CD4-positive, alpha-beta T cell treated with Interleukin-15 for 4 hours (primary cell): ENCODE measurements at places on chromosomes 5 and 9.

GRCh38 chr9:137788561-137789294 lies 88.9 kb upstream of the CACNA1B start:
- DNase-seq = no peak

GRCh38 chr5:8864053-8864452 lies 681.8 kb downstream of the SEMA5A start:
- DNase-seq = no peak

DNA sequence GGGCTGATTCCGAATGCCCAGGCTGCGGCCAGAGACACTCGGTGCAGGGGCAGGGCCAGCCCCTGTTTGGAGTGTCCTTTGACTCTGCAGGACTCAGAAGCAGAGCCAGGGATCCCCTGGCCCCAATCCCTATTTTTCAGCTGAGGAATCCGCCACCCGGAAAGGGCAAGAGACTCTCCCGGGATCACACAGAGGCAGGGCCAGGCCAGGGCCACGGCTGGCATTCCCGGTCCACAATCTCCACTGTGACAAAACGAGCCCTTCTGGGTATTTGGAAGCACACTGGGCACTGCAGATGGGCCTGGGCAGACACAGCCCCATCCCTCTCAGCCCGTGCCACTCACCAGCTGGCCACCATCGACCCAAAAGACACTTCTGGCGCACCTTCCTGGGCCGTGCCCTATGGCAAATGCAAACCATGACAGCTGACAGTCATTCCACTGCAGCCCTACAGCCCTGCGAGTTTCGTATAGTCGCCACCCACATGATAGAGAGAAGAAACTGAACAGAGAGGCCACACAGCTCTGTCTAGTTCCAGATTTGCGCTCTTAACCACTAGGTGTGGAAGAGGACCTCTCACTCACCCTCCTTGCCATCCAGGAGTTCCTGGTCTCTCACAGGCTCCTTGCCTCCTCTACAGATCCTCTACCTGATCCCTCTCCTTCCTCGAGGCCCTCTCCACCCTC lies 13.3 kb downstream of the NR5A1 start:
- no peak for DNase-seq

- no peak for DNase-seq
Measured at GRCh38 chr5:181099602-181100086, 31.3 kb downstream of the OR2V1 start.

DNA sequence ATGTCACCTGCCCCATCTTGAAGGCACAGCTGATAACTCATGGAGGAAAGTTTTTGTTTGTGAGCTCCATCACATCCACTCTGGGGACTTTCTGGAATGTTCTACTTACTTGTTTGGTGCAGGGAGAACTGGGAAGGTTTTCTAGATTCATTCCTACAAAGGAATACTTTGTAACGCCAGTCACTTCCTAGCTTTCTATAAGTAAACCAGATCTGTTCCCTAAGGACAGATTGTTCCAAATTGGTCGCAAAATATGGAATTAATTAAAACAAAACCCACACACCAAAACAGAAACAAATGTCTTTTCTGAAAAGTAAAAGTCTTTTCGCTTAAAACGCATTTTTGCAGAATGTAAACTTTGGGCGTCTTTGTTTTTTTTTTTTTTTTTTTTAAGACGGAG lies 167.6 kb downstream of the PDZD2 start:
- no peak for DNase-seq

DNA sequence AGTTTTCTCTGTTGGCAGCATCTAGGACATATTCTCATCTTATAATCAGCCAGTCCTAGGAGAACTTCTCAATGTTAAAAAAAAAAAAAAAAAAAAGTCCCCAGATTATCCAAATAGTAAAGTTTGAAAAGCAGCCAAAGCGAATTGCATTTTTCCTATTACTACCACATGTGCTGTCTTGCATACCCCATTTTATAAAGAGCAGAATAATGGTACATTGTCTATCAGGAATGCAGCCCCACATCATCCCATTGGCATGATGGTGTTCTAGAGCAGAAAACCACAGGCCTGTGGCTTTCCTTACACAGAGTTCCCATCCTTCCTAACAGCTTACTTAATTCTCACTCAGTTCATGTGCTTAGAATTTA lies 381.6 kb downstream of the TMEM38B start:
- DNase-seq = no peak

DNA sequence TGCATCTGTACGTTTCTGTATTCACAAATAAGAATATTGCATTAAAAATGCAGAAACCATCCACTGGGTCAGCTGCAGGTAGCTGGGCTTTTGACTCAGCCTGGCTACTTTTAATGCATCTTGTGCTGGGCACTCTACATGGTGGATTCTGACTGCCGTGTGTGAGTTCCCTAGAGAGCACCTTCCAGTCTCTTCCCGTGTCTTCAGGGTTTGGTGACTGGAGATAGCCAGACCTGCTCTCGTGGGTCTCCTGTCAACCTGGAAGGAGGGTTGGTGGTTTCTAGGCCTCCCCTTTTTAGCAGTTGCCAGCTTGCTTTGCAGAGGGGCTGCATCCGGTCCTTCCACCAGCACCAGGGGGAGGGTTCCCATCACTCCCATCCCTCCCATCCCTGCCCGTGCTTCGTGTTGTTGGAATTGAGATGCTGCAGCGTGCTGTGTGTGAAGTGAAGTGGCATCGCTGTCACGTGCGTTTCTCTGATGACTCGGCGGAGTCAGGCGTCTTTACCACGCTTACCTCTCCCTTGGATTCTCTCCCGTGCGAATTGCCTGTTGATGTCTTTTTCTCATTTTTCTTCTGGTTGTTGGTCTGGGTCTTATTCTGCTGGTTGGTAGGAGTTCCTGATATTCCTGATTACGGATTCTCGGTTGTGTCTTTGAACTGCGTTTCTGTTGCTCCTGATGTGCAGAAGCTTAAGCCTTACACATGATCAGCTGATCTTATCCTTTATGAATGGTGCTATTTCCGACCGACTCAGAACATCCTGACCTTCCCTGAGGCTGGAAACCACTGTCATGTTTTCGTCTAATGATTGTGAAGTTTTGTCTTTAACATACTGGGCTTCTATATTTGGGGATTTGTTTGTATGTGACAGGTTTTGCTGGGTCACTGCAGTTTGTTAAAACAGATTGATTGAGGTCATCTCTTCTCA lies 16.9 kb downstream of the FBXW5 start:
- no peak for DNase-seq

GRCh38 chr5:160486573-160486972 lies 64.9 kb downstream of the PTTG1 start:
- DNase-seq = peak; percentile 66

DNA sequence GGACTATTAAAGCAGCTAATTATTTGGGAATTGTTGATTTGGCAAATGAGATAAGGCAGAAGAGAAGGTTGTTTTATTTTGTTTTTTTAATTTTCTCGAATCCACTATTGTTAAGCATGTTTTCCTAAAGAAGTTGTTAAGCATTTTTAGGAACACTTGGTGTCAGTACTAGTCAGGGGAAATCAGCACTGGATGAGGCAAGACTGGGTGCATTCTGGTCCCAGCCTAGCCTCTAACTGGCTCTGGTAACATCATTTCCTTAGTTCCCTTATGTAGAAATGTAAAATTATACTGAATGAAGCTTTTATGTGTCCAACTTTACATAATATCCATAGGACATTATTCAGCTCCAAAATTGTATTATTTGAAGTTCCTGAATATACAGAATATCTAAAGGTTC lies 196.1 kb downstream of the PCSK5 start:
- no peak for DNase-seq

GRCh38 chr5:111996574-111996973 lies 239.6 kb upstream of the NREP start:
- DNase-seq = no peak

DNA sequence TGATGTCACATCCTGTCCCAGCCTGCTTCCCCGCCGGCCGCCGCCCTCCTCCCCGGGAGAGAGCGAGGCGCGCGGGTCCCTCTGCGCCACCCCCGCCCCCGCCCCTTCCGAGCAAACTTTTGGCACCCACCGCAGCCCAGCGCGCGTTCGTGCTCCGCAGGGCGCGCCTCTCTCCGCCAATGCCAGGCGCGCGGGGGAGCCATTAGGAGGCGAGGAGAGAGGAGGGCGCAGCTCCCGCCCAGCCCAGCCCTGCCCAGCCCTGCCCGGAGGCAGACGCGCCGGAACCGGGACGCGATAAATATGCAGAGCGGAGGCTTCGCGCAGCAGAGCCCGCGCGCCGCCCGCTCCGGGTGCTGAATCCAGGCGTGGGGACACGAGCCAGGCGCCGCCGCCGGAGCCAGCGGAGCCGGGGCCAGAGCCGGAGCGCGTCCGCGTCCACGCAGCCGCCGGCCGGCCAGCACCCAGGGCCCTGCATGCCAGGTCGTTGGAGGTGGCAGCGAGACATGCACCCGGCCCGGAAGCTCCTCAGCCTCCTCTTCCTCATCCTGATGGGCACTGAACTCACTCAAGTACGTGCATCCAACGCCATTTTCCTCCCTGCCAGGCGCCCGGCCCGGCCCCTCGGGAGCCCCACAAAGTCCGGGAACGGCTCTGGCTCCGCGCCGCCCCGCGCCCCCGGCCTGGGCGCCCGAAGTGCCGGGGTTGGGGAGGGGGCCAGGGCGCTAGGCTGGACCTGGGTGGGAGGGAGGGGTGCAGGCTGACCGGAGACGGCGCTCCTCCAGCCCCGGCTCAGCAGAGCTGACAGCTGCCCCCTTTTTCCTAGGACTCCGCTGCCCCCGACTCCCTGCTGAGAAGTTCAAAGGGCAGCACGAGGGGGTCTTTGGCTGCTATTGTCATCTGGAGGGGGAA lies 12.0 kb upstream of the OLFM1 start:
- no peak for DNase-seq

DNA sequence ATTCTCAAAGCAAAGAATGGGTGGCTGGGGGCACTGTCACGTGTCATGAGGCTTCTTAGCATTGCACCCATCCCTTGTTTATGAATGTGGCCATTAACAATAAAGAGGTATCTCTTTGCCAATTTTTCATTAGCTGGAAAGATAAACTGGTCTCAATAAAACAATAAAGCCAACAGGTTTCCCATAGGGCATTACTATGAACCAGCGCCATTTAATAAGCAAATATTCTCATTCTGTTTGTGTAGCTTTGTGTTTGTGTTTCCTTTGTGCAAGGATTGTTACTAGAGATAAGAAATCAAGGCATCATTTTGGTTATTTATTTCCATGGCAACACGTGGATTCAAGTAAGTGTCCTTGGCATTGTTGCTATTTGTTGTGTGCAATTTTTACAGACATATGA lies 37.6 kb upstream of the CAST start:
- DNase-seq = no peak

GRCh38 chr5:42638972-42639371 lies 117.6 kb upstream of the CCDC152 start:
- no peak for DNase-seq

- DNase-seq = peak; percentile 58
Measured at GRCh38 chr9:124617477-124618141, 110.4 kb upstream of the NR5A1 start.

DNA sequence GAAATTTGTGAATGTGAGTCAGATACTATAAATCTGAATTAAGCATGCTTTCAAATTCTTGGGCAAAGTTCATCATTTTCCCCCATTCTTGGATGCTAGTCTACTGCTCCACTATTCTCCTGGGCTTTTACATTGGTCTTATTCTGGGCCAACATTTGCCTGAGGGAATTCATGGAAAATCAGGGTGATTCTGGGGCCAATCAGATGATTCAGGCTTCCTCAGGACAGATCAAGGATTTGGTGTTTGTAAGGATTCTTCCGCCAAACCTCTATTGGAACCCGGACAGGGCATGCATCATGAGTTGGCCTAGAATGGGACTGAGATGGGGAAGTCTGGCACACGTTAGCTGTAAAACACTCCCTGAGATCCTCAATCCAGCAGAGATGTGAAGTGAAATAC lies 113.8 kb downstream of the MEF2C start:
- DNase-seq = no peak

GRCh38 chr5:108747774-108748400 lies at the start of gene FER:
Gene FER (plus strand): TSS chr5:108747897. CDS start chr5:108798183, 50,286 bp downstream.
- DNase-seq = peak; percentile 74

GRCh38 chr9:136079916-136080246 lies 15.2 kb downstream of the NACC2 start:
- DNase-seq = no peak

DNA sequence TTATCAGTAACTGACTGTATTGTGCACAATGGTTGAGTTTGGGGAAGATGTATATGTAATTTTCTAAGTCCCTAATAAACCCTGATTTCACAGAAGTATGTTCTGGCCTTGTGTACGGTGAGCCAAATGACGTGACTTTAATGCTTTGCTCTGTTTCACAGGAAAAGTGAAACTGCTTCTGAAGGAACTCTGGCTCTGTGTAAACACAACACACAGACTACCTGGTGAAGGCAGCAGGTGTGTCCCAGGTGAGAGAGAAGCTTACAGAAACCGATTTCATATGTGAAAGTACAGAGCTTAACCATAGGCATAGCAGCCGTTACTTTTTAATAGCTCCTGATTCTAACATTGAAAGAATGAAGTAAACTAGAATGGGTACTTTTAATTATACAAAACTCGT lies 31.9 kb downstream of the ICE1 start:
- DNase-seq = no peak

- no peak for DNase-seq
Measured at GRCh38 chr5:160209917-160210316, 19.4 kb upstream of the FABP6 start.

DNA sequence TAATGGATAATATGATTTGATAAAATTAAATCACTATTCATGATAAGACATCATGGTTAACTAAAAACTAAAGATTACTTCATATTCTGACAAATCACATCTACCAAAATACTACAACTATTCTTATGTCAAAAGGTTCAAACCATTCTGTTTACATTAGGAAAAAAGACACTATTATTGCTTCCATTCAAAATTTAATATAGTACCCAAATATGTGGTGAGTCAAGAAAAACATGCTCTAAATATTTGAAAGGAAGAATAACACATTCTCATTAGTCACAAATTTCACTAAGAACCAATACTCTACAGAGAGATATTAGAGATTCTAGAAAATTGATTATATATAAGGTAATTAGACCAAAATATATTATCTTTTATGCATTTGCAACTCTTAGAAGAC lies 234.0 kb downstream of the TMEM232 start:
- DNase-seq = no peak

GRCh38 chr5:87845734-87846133 lies 422.9 kb downstream of the TMEM161B start:
- DNase-seq = no peak

DNA sequence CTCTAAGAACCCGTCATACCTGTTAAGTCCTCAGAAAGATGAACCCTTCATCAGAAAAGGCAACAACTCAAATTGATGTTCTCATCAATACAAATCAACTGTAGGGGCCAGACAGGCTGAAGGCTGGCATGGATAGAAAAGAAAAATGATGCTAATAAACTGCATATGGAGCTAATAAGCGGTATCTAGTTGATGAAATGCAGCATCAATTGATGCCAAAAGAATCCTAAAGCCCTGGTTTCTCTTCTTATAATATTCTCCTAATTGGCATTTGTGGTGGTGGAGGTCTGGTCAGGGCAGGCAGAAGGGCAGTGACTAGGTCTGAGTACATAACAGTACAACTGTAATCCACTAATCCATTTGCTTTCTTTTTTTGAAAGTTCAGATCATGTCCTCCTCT lies 322.5 kb downstream of the SPOCK1 start:
- no peak for DNase-seq

- DNase-seq = no peak
Measured at GRCh38 chr5:150901446-150901845, 3.3 kb downstream of the ZNF300 start.

- no peak for DNase-seq
Measured at GRCh38 chr5:111628901-111629300, 116.6 kb upstream of the STARD4 start.
